ENCODE measurements at places on chromosomes 16 and 17.

DNA sequence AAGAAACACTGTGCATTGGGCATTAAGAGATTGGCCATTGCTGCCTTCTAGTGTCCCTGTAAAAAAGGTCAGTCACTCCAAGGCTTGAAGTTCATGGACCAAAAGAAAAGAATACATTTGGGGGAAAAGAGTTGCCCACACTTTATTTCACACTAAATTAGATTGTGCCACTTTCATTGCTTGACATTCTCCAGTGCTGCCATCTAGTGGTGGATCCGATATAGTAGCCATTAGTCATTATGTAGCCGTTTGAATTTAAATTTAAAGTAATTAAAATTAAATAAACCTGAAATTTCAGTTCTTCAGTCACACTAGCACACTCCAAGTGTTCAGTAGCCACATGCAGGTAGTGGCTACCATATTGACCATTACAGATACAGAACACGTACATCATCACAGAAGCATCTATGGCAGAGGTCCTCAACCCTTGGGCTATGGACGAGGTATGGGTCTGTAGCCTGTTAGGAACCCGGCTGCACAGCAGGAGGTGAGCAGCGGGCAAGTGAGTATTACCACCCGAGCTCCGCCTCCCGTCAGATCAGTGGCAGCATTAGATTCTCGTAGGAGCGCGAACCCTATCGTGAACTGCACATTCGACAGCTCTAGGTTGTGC, 21.9 kb upstream of the CDH5 start:
- DNase-seq = no peak

DNA sequence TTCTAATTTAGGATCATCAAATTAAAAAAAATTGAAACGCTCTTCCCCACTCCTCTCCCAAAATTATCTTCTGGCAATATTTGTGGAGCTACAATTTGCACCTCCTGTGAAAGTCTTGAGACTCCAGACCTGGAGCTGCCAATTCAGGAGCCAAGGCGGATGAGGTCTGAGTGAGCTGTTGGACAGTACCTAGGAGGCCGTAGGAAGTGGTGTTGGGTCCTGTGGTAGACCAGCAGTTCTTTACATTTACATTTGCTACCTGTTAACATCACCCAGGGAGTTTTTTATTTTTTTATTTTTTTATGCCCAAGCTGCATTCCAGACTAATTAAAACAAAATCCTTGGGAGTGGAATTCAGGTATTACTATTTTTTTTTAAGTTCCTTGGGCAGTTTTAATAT, 271.0 kb downstream of the PHKB start:
- DNase-seq = no peak

GRCh38 chr17:74433421-74434121, 1.7 kb downstream of the GPRC5C start:
- no peak for DNase-seq

DNA sequence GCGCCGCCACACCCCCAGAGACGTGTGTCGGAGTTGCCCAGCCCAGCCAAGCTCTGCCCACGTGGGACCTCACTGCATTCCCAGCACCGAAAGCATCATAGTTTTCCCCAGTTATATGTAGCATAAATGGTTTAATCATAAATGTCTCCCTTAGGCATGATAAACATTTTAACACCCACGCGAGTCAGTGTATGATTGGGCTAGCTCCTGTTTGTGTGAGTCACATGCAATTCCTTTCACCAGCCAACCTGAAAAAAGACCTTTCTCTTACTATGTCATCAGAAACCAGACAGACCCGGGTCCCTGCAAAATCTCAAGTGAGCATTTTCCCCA, 9.2 kb downstream of the TAF1C start:
- peak; percentile 21 for DNase-seq

DNA sequence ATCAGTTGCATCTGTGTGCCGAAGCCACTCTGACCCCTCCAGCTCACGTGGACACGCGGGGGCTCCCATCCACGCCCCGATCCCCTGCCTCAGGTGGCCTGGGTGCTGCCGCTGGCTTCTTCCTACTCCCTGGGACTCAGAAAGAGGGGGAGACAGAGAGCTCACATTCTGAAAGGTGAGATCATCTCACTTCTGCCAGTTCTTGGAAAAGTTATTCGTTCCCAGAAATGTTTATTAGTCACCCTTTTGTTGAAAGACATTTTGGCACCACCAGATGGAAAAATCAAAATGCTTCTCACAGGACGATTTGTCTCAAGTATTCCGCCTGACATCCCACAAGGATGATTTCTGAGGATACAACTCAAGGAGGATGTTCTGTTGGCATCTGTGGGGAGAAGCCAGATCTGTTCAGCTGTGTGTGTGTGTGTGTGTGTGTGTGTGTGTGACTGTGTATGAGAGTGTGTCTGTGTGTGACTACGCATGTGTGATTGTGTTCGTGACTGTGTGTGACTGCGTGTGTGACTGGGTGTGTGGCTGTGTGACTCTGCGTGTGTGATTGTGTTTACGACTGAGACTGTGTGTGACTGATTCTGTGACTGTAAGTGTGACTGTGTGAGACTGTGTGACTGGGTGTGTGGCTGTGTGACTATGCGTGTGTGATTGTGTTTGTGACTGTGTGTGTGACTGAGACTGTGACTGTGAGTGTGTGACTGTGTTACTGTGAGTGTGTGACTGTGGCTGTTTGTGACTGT, 207.3 kb downstream of the NTN1 start:
- no peak for DNase-seq

GRCh38 chr16:24539850-24540601, 660 bp downstream of the RBBP6 start:
- no peak for DNase-seq

DNA sequence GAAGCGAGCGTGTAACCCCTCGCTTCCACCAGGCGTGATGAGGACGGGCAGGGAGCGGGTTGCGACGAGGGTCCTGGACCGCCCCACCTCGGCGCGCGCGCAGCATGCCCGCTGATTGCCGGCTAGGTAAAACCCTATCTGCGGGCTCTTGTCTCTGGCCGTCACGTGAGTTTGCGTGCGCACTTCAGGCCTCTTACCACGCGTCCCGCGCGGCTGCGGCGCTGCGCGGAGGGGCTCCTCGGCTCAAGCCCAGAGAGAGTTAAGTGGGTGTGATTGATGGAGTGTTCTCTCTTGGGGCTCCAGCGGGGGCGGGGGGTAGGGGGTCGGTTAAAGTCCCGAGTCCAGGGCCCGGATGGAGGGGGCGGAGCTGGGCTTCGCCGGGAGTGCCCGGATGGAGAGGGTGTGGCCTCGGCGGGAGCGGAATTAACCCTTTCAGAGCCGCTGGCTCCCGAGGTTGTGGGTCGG, 7.9 kb downstream of the KDM6B start:
- no peak for DNase-seq

GRCh38 chr17:80529104-80529903, 15.3 kb upstream of the RPTOR start:
- DNase-seq = no peak

- DNase-seq = no peak
These were observed 184.8 kb upstream of the WSCD1 start for GRCh38 chr17:5885336-5885735.

GRCh38 chr16:59907611-59908010, 1173.5 kb upstream of the GOT2 start:
- no peak for DNase-seq

- DNase-seq = no peak
These were observed 103.7 kb upstream of the ASIC2 start for GRCh38 chr17:33396818-33397217.

DNA sequence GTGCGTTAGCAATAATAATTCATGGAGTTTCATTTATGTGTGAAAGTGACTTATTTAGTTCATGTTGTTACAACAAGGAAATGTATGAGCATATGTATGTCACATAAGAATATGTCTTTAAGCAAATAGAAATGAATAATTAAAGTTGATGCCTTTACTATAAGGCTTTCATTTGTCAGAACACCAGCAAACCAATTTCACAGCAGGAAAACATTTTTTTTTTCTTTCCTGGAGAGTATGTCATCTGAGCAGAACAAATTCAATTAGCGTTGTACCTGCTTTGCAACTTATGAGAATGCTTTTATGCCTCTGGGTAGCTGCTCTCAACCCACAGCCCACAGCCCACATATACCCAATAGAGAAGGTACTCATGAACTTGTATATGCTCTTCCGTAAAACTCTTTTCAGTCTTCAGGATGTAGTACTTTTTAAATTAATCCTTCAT, 26.3 kb upstream of the APOH start:
- no peak for DNase-seq

DNA sequence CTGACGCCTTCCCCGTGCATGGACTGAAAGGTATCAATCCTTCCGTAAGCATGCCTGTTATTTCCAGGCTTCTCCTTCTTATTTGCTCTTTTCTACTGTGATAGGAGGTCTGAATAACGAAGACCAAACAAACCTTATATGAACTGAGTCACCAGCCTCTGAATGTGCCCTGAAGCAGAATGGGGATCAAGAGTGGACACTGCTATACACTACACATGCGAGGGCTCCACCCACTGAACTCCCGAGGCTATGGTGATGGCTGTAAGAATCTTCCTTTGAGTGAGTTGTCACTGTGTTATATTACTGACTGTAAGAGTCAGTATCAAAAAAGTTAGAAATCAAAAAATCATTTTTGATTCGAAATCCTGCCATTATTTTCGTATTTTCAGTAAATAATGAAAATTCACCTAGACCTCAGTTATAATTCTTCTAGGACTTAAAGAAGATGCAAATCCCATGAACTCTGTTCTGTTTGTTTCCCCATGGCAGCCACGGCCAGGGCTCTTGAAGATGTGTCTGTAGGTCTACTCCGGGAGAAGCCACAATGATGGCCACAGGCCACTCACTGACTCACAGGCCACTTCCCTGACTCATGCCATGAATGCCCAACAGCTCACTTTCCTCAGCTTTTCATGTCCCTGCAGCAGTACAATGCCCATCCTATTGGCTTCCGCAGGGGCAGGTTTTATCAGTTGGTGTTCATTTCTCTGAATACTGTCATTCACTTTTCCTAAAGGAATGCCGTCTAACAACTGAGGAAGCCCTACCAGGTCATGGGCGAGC, 54.7 kb downstream of the ZZEF1 start:
- DNase-seq = no peak

DNA sequence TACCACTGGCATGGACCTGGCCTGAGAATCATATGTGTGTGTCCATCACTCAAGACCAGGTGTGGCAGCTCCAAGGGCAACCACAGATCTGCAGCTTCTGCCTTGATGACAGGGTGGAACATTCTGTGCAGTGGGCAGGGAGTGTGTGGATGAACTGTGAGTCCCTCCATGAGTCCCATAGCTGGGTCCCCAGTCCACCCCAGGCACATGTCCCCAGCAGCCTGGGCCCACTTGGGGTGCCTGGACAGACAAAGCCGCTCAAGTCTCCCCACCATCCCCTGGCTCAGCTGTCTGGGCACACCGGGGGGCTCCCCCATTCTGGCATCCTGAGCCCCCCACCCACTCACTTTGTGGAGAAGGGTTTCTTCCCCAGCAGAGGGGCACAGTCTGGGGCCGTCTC, 4.6 kb upstream of the KRT16 start:
- no peak for DNase-seq

DNA sequence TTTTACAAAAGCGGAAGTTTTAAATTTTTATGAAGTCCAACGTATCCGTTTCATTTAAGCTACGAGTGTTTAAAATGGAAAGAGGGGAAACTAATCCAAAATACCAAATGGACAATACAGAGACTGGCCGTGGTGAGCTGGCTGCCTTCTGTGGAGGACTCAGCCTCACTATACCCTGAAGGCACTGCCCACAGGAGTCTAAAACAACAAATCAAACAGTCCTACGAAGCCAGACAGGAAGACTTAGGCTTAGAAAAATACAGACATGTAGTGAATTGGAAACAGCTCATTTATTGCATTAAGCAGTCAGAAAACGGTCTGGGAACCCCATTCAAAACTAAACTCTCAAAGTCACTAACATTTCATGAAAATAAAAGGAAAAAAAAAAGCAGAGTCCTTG, 75.1 kb downstream of the CYTH1 start:
- DNase-seq = no peak

DNA sequence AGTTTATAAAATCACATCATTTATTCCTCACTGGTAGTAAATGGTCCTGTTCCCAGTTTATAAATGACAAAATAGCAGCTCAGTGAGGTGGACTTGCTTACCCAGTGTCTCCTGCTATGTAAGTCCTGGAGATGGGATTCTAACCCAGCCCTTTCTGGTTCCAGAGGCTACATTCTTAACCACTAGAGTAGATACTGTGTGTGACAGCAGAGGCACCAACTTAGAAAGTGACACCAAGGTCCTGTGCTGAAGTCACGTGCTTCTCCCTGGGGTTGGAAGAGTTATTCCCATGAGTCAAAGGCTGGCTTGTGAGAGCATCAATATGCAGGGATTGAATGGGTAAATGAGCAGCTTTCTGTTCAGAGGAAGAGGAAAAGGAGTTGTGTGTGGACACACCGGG, 167.3 kb upstream of the IRX3 start:
- DNase-seq = no peak

GRCh38 chr16:64094181-64094965, 1027.5 kb downstream of the CDH11 start:
- no peak for DNase-seq

GRCh38 chr17:17001874-17002520, 30.1 kb upstream of the TNFRSF13B start:
- peak; percentile 38 for DNase-seq

DNA sequence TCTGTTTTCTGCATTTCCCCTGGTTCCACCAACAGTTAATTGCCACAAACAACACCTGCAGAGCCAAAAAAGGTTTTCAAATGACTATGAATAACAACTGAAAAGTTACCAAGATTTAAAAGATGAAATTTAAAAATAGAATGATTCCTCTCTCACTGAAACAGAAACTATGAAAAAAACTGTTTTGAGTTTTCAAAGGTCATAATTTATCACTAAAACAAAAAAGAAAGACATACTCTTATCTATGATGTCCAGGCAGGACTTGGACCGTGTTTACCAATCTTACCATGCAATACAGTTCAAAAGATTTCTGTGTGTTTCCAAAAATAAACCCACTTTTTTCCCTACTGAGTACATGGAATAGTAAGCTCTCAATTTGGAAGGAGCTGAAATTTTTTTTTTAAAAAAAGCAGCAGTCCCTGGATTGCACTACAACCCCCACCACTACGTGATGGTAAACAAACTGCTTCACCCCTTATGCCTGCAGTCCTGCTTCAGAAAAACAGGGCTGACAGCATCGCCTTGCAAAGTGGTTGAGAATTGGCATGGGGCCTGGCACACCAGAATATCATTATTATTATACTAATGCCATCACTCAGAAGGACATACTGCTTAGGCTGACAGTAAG, 8.5 kb downstream of the TXNDC11 start:
- no peak for DNase-seq

Measured in thoracic aorta (tissue), 2 donors.